ENCODE measurements at places on chromosomes 7 and 10.

DNA sequence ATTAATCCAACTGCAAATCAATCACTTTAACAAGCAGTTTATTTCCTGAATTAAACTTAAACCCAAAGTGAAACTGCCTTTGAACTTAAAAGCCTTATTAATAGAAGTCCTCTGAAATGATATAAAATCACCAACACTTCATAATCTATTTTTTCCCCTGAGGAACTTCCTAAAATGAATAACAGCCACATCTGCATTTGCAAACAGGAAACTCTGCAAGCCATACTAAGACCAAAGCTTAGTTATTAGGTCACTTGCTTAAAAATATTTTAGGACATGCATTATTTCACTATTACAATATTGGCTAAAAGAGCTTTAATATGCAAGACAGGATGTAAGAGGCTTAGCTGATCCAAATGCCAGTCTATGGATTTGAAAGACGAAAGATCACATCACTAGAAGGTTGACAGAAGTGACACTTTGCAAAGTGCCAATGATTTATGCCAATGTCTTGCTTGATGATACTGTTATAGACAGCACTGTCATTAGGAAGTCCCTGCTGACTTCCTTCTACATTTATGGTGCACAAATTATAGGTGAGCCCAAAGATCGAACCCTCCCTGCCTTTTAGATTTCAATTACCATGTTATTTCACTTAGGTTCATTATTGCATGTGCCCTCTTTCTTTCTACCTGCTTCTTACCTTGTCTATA is 99.9 kb upstream of the SKAP2 start:
- no peak for DNase-seq

DNA sequence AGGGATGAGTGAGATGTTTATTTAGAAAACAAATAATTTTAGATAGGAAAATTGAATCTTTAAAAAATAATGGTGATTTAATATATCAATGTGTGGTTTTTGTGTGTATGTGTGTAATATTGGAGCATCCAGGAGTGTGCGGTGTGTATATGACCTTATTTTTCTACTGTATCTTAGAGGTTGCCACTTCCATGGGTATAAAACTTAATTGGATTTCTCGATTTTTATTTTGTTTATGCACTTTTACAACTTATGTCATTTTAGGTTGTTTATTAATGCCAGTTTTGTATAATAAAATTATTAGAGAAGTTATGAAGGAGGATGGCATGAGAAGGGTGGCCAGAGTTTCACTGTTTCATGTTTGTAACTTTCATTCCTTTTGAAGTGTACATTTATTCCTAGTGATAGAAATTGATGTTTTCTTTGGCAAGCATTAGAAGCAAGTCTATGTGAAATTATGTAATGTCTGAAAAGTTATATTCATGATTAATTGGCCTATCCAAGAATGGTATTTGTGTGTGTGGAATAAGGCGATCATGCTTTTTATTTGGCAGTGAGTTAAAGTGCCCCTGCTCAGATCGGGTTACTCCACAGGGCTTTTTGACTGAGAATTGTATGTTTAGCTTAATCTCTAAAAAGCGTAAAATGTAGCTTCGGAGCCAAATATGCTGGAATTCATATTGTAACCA is 110.3 kb downstream of the KAT6B start:
- no peak for DNase-seq

- no peak for DNase-seq
These were observed 149.2 kb downstream of the RPS24 start for GRCh38 chr10:78182841-78183240.

DNA sequence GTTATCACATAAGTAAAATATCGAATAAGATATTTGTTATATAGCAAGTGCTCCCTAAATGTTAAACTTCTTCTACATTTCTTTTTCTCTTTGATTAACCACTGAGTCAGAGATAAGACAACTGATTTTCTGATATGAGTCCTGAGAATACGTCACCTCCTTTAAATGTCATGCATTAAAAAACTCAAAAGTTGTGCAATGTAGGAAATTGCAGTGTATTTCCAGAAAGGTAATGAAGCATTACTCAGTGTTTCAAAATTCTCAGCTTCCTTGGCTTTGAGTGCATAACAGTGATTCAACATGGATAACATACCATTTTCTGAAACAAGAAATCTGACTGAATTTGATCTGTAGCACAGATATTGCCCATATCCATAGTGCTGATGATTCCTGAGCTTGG is 155.8 kb downstream of the BMPER start:
- no peak for DNase-seq

DNA sequence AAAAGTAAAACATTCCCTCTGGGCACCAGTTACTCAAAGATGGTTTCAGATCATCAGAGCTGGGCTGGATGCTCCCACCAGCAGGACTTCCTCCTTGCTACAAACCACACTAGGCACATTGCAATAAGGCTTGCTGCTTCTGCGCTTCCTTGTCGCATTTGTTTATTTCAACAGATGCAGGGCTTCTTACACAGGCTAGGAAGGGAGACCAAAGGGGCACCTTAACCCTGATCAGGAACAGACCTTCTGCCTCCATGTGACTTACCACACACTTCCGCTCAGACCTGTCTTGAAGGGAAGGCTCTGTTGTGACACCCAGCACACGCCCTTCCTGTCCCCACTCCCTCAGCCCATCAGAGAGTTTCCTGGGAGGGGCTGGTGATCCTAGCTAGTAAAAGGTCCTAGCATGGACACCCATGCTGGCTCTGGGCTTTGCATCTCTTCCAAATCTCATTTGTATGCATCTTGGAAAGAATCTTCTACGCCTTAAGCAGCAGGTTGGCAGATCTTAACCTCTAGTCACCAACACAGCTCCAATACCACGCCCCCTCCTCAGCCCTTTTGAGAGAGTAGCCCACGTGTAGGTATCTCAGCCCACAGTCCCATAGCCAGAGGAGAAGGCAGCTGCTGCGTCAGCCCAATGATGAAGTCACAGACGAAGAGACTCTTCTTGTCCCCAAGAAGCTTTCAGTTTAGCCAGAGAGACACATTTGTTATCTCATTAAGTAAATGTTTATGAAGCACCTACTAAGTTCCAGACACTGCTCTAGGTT is 47.1 kb upstream of the SVIL start:
- DNase-seq, result no peak

- DNase-seq, result peak; percentile 8
These were observed 251.0 kb upstream of the NPSR1 start for GRCh38 chr7:34406848-34407530.

Data from NCI-H2171 (cell line).